Vagina (tissue), 2 donors: ENCODE measurements at places on chromosomes 5 and 9.

DNA sequence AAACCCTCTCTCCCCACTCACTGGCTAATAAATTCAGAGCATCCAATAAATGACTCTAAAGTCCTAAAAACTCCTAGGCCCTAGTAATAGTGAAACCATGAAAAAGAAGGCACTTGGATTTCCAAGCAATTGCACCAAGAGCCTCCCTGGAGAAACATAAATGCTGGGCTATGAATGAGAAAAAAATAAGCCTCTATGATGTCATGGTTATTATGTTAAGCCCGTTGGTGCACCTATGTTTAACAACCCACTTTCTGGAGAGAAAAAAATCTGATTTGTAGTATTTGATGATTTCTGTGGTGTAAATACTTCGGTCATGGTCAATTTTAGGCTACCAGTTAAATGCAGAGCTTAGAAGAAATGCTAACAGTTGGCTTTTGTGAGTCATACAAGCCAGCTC lies 8.4 kb downstream of the CFAP90 start:
- DNase-seq, result no peak

DNA sequence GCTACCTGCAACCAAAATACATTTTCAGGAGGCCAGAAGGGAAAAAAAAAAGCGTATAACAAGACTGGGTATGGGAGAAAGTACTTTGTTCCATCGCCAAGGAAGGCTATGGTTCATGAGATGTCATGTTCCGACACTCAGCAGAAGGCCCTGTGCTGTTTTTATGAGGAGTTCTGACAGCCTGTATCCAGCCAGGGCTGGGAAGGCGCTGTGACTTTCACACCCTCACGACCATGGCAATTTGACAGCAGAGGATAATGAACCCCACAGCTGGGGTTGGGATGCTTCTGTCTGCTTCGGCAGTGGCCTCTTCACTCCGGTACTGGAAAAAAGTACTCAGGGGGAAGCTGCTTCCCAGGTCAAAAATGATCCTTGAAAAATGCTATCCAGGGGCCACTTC lies 154.4 kb downstream of the PRELID2 start:
- DNase-seq, result no peak

DNA sequence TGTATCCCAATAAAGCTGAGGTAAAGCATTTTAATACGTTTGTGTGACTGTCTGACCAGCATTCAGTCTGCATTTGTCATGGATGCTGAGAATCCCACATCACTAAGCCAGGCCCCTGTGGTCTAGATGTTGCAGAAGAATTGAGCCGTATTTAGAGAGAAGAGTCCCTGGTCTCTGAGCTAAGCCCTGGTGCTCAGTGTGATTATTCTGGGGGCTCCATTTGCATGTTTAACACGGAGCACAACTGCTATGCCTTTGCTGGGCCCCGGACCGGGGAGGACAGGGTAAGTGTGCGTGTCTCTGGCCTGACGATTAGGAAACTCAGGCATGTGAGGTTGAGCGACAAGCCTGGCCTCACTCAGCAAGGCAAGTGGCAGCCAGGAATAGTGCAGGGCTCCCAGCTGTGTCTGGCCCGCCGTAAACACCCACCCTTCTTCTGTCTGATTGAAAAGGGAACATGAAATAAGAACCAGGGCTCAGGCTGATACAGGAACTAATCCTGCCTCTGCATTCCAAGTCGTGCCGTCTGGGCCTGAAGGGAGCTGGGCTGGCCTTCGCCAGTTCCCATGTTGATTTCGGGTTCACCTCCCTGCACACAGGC lies 22.3 kb downstream of the FAM78A start:
- DNase-seq, result no peak

- DNase-seq, result no peak
Measured at GRCh38 chr5:143402017-143402552, 1.4 kb downstream of the NR3C1 start.

GRCh38 chr5:79133657-79134451 lies 22.2 kb downstream of the BHMT start:
- DNase-seq, result no peak

DNA sequence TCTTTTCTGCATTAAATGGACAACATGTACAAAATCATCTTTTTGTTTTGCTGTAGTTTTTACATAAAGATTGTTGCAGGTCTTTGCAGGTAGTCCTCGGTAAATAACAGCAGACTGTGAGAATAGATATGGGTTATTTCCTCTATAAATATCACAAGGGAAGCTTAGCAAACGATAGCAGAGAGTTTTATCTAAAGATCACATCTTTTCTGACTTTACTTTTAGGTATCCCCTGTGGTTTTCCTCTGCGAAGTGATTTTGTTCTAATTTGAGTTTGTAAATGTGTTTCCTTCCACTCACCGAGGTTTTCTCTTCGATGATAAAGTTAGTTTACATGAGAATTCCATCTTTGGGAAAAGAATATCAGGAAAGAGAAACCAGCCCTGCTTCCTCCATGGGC lies 109.6 kb downstream of the EGFLAM start:
- no peak for DNase-seq

- DNase-seq, result no peak
Measured at GRCh38 chr5:68229416-68229815, 13.9 kb downstream of the PIK3R1 start.

DNA sequence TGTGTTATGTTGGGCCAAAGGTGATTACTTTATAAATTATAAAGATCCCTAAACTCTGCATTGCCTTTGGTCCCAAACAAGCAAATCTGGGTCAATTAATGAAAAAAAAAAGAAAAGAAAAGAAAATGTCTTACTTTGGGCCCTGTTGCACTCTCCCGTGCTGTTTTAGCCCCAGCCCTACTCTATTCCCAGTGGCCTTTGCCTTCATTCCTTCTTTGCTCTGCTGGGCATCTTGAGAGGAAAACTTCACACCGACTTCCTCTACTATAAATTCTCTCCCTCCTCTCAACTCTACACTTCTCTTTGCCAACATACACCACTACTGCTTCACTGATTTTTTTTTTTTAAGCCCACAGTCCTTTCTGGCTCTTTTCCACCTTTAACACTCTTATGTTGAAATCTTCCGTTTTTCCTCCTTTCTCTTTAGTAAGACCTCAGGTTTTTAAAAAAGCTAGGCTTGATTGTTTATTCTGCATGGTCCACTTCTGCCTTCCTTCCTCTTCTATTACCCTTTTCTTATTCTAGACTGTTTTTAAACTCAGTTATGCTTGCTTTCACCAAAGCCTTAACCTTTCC lies 4.5 kb upstream of the MSMP start:
- no peak for DNase-seq

GRCh38 chr5:150498501-150498900 lies 9.4 kb upstream of the NDST1 start:
- DNase-seq, result no peak

DNA sequence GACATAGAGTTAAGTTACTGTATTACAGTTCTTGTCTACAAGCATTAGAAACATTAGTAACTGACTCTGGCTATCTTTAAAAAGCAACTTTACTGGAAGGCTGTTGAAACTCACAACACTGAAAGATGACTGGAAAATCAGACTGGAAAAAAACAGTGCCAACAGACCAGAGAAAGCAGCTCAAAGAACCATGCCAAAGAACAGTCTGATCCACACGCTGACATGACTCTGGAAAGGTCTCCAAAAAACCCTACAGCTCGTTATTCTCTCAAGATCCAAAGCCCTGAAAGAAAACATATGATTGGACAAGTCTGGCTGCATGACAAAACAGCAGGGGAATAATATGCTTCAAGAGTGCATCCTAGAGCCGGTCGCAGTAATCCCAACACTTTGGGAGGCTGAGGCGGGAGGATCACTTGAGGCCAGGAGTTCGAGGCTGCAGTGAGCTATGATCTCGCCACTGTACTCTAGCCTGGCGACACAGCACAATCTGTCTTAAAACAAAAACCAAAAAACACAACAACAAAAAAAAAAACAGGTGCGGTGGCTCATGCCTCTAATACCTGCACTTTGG lies 5.6 kb downstream of the GOLPH3 start:
- DNase-seq, result no peak

GRCh38 chr5:35182910-35183535 lies 47.3 kb downstream of the PRLR start:
- no peak for DNase-seq

GRCh38 chr9:124257844-124258606 lies at the start of gene NEK6:
NEK6 (plus strand) TSS chr9:124257949; CDS start chr9:124301965, 44,016 bp downstream.
- no peak for DNase-seq

DNA sequence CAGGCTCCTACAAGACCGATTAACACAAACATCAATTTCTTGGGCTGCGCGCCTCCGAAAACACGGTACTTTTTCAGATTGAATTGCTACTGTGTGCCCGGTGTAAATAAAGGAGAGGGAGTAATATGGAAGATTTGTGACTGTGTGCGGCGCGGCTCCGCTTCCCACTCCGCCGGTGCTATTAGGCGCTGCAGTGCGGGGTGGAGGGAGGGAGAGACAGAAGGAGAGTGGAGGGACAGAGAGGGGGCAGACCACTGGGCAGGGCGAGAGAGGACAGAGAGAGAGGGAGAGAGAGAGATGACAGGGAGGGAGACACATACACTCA lies 24.7 kb upstream of the RNU6ATAC start:
- DNase-seq, result no peak

DNA sequence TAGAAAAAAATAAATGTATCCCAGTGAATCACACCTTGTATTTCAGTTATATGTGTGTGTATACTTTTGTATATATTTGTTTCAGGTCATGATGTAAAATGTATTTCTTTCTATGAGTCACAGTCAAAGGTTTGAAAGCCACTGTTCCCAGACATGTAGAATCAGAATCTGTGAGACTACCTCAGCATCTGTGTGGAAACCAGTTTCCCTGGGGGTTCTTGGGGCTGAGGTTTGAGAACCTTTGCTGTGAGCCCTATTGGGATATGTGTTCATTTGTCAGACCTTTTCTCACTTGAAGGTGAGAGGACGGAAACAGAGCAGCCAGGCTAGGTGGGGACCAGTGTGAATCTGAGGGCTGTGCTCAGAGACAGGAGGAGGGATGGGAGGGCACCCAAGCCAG lies 78.7 kb upstream of the SAP30L start:
- no peak for DNase-seq
